ENCODE measurements at places on chromosomes 5 and 9.

DNA sequence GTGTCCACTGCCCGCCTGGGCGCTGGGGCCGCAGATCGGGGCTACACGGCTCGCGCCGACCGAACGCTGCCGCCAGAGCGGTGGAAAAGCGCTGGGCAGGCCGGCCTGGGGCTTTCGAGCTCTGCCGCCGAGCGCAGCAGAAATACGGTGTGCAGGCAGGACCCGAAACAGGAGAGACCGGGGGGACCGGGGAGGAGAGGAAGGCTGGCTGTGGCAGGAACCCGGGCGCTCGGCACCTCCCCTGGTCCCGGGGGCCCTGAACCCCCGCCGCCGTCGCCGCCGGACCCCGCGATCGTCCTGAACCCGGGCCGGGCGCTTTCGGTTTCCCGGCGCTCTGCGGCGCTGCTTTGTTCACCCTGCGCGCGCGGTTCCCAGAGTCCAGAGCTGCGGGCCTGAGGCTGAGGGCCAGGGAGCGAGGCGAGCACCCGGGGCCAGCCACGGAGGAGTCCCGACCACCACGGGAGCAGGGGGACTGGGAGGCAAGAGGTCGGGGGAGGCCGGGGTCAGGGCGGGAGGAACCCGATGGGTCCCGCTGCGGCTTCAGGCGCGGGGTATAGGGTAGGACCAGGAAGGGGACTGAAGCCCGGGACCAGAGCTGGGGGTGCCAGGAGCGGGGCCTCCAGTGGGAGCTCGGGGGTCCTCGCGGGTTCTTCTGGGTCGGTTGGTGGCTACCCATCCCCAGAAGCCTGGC lies 12.0 kb downstream of the IRX2 start:
- DNase-seq: no peak

DNA sequence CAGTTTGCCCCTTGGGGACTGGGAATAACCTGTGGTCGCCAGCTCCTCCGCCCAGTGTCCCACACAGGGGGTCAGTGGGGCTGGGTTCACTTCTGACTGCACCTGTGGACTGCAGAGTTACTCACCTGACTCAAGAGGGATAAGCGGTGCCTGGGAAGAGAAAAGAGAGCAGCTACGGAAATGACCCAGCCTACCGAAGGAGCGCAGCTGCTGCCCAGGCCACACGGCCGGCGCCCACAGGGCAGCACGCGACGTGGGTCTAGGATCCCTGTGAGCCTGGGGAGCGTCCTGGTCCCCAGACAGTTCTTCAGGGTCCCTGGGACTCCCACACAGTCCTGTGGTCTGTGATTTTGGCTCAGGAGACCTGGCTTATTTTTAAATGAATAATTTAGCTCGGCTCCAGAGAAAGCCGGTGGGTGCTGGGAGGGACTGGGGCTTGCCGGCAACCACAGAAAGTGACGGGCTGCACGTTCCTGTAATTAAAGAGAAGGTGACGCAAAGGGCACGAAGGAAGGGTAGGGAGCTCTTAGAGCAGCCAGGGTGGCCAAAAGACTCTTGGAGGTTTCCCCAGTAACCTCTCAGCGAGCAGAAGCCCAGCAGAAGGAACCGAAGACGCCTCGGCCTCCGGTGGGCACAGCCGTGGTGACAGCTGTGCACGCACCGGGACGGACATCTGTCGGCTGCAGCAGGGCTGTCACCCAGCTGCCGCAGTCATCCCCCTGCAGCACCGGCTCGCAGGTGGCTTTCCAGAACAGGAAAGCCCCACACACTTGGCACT lies 97.5 kb upstream of the FCN2 start:
- DNase-seq: no peak

- no peak for DNase-seq
Observed at GRCh38 chr5:166430491-166431319, 1860.7 kb upstream of the WWC1 start.

DNA sequence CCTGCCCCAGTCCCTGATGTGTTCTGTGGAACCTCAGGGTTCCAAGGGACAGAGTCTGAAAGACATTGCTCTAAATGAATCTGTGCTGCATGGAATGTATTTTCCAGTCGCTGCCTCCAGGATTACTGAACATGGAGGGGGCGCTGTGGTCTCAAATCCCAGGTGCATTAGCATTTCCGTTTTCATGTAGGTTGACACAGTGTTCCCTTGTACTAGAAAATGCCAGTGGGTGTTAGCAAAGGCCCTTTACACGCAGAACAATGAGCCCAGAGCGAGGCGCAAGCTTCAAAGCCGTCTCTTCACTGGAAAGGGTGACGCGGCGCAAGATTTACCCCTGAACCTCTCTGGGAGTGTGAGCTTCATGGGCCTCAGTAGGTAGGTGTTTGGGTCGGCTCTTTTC lies 308.3 kb downstream of the SLIT3 start:
- DNase-seq: no peak

DNA sequence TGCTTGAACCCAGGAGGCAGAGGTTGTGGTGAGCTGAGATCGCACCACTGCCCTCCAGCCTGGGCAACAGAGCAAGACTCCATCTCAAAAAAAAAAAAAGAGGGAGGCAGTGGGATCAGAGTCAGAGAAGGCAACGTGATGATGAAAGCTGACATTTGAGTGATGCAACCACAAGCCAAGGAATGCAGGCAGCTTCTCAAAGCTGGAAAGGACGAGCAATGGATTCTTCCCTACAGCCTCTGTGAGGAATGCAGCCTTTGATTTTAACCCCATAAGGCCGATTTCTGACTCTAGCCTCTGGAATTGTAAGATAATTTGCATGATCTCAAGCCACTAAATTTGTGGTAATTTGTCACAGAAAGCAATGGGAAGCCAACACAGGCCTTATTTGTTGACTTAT lies 9.8 kb downstream of the TGFBI start:
- no peak for DNase-seq

DNA sequence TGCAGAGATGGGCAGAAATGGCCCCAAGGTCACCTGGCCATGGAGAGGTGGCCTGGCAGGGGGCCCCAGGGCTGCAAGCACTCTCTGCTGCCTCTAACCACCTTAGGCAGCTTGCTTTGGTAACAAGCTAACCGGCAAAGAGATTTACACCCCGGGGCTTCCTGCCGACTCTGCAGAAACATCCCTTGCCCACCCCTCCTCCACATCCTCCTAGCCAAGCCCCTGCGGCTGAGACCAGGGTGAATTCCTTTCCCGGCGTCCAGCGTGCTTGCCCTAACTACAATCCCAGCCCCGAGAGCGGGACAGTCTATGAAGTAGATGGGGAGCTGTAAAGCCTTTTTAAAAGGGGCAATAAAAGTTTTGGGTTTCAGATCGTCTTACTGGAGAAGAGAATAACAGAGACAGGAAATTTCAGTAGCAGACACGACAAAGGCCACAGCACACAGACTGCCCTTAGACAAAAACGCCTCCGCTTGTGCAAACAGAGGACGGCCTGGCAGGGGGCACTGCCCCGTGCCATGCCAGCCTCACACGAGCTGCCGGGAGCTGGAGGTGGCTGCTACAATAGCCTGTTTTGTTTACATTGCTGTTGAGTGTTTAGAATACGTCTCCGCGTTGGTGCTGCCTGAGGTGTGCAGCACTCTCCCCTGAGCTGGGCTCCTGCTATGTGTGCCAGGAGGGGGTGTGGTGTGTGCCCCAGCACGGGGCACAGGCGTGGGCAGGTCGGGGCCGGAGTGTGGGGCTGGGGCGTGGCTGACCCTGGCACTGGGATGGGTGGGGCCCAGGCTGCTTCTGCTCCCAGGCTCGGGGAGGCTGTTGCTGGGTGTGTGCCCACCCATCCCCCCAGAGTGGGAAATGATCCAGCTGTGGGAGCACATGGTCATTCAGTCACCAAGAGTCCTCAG lies 15.3 kb downstream of the MYMK start:
- no peak for DNase-seq

DNA sequence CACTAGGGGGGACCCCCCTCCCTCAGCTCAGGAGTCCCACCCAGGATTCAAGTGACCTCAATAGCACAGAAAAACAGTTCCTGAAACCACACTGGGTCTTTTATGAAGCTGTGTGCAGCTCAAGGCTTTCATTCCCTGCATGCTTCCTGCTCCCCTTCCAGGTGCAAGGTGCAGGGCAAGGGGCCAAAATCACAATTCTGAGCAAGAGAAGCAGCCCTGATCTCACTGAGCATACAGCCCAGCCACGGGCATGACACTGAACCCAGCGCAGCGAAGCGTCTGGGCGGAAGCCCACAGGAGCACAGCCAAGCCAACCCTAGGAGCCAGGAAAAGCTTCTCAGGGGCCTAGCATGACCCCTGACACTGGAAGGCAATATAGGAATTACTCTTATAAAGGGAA lies 62.9 kb downstream of the IRX2 start:
- no peak for DNase-seq

- no peak for DNase-seq
Observed at GRCh38 chr5:43312699-43313034, 545 bp downstream of the HMGCS1 start.

- DNase-seq: no peak
Observed at GRCh38 chr9:94672811-94673487, 33.6 kb upstream of the FBP1 start.

- DNase-seq: no peak
Observed at GRCh38 chr5:80608731-80609130, 38.7 kb upstream of the ANKRD34B start.

- no peak for DNase-seq
Observed at GRCh38 chr5:74433255-74433895, 207.2 kb downstream of the ENC1 start.

- no peak for DNase-seq
Observed at GRCh38 chr5:149439899-149440542, 60.9 kb upstream of the IL17B start.

DNA sequence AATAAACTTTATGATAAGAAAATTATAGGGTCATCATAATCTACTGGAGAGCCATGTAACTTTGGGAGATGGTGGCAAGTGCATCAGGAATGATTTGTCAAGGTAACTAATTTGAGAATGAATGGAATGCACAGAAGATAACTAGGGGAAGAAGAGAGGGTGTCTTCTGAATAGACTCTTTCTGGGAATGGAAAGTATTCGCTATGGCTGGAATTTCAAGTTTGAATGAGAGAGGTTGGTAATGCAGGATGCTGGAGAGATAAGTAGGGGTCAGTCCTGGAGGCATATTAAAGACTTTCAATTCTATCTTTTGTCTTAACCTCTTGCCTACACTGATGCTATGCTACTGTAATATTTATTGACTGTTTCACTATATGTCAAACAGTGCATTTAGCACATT lies 714.2 kb downstream of the CETN3 start:
- DNase-seq: no peak

GRCh38 chr5:159010661-159011442 lies 88.9 kb downstream of the EBF1 start:
- no peak for DNase-seq

- DNase-seq: no peak
Observed at GRCh38 chr9:13128266-13128860, 151.1 kb downstream of the MPDZ start.

DNA sequence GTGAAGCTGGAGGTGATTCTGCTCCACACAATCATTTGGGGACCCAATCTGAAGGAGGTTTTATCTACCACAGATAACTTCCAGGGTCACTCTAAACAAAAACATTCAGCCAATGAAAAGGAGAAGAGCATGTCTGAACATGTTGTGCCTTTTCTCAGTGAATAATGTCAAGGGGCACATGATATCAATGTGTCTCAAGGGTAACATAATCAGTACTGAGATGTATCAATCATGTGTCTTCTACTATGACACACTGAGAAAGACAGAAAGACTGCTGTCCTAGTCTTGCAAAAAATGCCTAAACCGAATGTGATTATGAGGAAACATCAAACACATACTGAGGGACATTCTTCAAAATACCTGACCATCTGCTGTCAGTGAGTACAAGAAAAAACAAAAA lies 25.4 kb upstream of the RASA1 start:
- no peak for DNase-seq

Measured in stimulated activated CD8-positive, alpha-beta memory T cell treated with anti-CD3 and anti-CD28 coated beads, Interleukin-7, amount 100 ng/mL, for 48 hours (primary cell).